Cortex of kidney (tissue), 1 donor: ENCODE measurements at places on chromosomes 16 and 17.

- no peak for DNase-seq
Measured at GRCh38 chr16:9602189-9602588, 510.7 kb downstream of the HAPSTR1 start.

DNA sequence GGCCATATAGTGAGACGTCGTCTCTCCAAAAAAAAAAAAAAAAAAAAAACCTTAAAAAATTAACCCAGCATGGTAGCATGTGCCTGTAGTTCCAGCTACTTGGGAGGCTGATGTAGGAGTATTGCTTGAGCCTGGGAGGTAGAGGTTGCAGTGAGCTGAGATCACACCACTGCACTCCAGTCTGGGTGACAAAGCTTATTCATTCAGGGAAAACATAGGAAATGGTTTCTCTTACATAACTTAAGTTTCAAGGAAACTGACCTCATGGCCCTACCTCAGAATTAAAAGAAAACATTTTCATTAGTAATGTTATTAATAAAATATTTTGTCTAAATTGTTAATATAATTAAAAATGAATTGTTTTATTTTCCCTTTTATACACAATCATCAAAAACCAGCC is 31.4 kb downstream of the COG1 start:
- DNase-seq: no peak

DNA sequence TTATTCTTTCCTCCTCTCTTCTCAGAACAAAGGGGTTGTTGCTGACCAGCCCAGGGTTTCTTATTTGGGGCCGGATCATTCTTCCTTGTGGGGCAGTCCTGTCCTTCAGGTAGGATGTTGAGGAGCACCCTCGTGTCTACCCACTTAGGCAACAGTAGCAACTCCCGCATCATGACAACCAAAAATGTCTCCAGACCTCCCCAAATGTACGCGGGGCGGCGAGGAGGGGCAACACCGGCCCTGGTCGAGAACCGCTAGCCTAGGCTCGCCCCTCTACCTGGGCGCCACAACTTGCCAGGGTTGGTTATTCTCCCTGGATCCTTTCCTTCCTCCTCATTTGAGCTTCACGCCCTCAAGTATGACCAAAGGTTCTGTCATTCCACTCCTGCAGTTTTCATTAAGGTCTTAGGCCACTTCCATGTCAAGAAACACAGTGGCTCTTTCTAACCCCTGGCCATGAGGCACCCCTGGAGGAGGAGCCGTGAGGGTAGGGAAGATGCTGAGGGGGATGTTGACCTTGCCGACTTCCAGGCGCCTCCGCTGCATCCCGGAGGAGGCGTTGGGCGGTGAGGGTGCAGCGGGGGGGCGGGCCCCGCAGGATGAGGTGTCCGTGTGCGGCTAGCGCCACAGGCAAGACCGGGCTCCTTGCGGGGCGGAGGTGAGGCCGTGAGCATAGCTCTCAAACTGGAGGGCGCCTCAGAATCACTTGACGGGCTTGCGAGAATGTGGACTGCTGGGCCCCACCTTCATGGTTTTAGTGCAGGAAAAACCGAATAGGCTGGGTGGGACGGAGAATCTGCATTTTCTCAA is 712 bp upstream of the SPECC1 start:
- DNase-seq: no peak

- no peak for DNase-seq
Measured at GRCh38 chr16:49747654-49748053, 108.3 kb downstream of the ZNF423 start.

GRCh38 chr16:51143196-51143977 is 7.7 kb downstream of the SALL1 start:
- DNase-seq: no peak

GRCh38 chr17:67528751-67529436 is 151.8 kb downstream of the PITPNC1 start:
- DNase-seq: no peak

- no peak for DNase-seq
Measured at GRCh38 chr16:60771138-60771537, 1265.1 kb downstream of the CDH8 start.

GRCh38 chr17:76684756-76685155 is 26.0 kb downstream of the MXRA7 start:
- DNase-seq: no peak

DNA sequence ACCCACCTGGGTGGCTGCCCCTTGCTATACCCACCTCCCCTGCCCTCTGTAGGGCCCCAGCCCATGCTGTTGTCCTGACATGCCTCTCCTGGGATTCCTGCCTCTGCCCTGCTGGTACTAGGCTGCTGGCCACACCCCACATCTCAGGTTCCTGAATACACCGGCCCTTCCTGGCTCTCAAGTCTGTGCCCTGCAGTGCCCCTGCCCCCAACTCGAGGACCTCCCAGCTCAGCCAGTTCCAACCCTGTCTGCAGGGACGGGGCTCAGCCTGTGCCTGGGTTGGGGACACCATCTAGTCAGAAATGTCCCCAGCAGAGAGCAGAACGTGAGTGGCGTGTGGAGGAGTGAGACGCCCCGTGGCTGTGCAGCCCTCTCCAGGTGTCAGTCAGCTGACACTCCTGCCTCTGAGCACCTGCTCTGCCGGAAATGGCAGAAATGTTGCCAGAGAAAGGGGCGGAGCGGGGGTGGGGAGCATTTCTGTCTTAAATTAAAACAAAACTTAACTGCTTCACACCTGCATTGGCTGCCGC is 28.7 kb downstream of the ACSF3 start:
- no peak for DNase-seq

GRCh38 chr16:56294579-56294978 is 103.3 kb downstream of the GNAO1 start:
- no peak for DNase-seq

DNA sequence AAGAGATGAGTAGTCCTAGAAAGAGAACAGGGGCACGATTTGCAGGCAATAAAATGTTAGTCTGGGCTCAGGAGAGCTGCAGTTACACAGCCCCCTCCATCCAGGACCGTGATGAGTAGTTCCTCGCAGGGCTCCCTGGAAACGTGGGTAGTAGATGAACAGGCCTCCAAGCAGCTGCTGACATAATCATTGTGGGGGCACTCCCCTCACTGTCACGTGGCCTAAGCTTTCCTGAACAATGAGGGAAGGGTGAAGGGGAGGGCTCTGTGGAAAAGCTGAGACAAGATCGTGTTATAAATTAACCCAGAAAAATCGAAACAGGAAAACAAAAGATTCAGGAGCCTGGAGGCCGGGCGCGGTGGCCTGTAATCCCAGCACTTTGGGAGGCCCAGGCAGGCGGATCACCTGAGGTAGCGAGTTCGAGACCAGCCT is 1.3 kb upstream of the PER1 start:
- no peak for DNase-seq

DNA sequence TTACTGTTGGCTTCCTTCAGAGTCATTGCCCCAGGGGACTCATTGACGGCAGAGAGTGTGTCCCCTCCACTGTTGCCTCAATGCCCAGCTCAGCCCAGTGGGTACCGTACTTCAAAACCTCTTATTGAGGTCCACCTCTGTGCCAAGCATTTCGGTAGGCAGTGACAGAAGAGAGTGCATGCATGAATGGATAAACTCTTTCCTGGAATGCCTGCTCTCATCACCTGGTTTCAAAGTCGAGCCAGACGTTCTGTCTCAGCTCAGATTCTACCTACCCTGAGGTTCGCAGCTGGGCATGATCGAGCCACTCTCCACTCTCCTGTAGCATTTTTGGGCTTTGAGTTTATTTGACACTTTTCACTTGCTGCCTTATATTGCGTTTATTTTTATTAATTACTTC is 647.0 kb downstream of the MAF start:
- no peak for DNase-seq

DNA sequence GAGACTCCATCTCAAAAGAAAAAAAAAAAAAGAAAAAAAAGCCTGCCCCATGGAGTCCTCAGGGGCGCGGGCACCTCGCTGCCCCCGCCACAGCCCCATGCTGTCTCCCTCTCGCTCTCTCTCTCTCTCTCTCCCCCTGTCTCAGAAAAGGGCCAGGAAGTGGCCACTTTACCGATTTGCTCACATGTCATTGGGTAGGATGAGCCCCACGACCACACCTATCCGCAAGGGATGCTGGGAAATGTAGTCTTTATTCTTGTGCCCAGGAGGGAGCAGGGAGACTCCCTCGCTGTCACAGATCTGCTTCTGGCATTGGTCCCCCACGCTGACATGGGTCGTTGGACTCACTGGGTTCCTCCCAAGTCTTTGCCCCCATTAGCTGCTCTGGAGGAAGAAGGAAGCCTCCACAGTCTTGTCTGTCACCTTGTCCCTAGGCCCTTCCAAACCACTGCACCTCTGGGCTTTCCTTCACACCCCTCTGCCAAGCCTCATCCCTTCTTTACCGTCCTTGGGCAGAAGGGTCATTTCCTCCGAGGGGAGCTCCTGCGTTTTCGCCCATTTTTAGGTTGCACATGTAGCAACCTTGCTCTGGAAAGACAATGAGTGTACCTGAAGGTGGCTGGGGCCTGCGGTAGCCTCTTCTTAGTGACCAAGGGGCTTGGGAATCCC is 6.9 kb upstream of the GJD3 start:
- no peak for DNase-seq

DNA sequence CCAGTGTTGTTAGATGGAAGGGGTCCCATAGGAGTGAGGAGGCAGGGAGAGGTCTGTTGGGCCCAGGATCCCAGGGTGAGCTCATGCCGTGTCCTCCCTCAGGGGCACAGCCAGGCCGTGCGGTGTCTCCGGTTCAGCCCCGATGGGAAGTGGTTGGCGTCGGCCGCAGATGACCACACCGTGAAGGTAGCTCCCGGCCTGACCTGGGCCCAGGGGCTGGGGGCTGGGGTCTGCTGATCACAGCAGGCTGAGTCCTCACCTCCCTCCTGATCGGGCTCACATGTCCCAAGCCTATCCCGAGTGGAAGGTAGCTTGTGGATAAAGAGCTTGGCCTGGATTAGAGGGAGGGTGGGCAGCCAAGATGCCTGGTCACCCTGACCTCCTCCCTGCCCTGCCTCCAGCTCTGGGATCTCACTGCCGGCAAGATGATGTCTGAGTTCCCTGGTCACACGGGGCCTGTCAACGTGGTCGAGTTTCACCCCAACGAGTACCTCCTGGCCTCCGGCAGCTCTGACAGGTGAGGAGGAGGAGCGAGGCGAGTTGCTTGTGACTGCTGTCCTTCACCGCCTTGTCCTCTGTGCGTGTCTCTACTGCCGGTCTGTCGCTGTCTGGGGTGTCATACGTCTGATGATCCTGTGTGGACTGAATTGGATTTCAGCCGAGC is 16.1 kb downstream of the KATNB1 start:
- DNase-seq: no peak

GRCh38 chr16:73062001-73062616 is 14.2 kb upstream of the ZFHX3 start:
- no peak for DNase-seq

- no peak for DNase-seq
Measured at GRCh38 chr16:72818236-72818845, 229.6 kb downstream of the ZFHX3 start.

- DNase-seq: no peak
Measured at GRCh38 chr16:11312718-11313492, 31.8 kb upstream of the PRM1 start.

GRCh38 chr16:10617662-10618420 is 37.4 kb upstream of the EMP2 start:
- DNase-seq: no peak

- DNase-seq: no peak
Measured at GRCh38 chr17:48840441-48840840, 9.6 kb downstream of the CALCOCO2 start.

- no peak for DNase-seq
Measured at GRCh38 chr17:6346156-6346786, 88.7 kb downstream of the AIPL1 start.

DNA sequence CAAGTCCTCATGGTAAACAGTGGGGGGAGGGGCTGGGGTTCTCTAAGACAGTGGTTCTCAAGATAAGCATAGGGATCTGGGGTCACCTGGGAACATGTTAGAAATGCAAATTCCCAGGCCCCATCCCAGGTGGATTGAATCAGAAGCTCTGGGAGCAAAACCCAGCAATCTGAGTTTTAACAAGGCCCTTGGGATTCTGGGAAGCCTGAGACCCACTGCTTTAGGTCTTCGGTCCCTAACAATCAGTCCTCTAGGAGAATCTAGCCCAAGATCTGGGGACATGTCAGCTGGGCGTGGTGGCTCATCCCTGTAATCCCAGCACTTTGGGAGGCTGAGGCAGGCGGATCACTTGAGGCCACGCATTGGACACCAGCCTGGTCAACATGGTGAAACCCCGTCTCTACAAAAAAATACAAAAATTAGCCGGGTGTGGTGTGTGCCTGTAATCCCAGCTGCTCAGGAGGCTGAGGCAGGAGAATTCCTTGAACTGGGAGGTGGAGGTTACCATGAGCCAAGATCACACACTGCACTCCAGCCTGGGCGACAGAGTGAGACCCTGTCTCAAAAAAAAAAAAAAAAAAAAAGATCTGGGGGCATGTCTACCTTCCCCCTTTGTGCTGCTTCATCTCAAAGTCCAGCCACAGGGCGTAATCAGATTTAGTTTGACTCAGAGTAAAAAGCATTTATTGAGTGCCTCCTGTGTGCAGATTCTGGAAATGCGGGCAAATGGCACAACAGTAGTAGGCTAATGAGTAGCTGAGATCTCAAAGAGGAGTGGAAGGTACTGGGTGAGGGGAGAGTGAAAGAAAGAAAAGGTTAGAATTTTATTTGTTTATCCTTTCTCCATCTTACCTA is 8.8 kb upstream of the NR1D1 start:
- DNase-seq: no peak

DNA sequence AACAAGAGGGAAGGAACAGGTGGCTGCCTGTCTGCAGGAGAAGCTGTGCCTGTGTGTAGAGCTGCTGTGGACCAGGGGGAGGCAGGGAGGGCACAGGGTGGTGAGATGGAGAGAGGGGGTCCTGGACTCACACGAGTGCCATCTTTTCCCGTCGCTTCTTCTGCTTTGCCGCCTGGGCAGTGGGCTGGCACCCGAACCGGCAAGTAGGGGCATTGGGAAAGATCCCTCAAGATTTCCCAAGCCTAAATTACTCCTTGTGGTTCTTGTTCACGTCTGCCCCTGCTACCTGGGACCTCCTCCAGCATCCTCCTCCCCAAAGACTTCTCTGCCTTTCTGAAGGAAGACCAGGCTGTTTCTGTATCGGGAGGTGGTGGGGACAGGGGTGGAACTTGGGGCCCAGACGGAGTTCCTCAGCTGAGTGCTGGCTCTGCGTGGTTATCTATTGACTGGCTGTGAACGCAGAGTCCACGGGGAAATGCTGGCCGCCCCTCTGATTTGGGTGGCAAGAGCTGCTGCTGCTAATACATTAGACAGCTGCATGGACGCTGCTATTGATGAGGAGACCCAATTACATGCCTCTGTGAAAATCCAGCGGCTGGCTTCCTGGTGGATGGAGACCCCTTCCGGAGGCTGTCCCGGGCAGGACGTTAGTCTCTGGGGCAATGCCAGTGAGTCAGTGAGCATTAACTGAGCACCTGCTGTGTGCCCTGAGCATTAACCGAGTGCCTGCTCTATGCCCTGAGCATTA is 114.5 kb downstream of the OR1D5 start:
- DNase-seq: no peak
